Temporal lobe (tissue), 4 donors: ENCODE measurements at places on chromosomes 5 and 9. TPM values are rescaled to one million over a fixed set of nuclear protein-coding genes. Genes with fewer than 3 reads are reported as not detected.

SPATA9 gene
- total RNA-seq, result 0.98 TPM

LPCAT1 gene
- 99.6 TPM for total RNA-seq

RPP25L gene
- 4.2 TPM for total RNA-seq

POU5F2 gene
- total RNA-seq, result 2.5 TPM

RNF224 gene
- under 0.01 TPM for total RNA-seq

PCDHGB5 gene
- total RNA-seq, result 16.2 TPM

NUDT2 gene
- total RNA-seq, result 12.5 TPM
